ENCODE measurements at places on chromosomes 2 and 18. TPM values are rescaled to one million over a fixed set of nuclear protein-coding genes. Genes with fewer than 3 reads are reported as not detected.

DNA sequence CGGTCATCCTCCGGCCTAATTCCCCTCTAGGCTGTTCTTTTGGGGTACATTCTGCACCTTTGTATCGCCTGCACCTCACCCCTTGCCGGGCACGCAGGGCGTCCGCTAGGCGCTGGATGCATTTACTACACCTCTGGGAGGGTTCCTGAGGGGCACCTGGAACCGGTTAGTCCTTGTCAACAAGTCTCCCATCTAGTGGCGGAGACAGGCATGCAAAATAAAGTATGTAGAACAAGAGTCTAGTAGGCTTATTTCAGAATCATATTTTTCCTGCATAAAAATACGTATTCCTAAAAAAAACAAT lies 705 bp upstream of the TEX261 start:
- H3K4me3 ChIP-seq = peak overlapping the region; percentile 73
- peak; percentile 52 for DNase-seq

Gene CBLN2
- total RNA-seq = not detected

Gene IL18RAP
- not detected for total RNA-seq

Gene AQP12B
- total RNA-seq = not detected

GRCh38 chr2:74767618-74768017 lies 66.3 kb upstream of the HK2 start:
- DNase-seq = no peak
- peaks cover 4% of the 10 kb centered on the region for H3K4me1 ChIP-seq
- no peak overlapping the region for H3K4me3 ChIP-seq
- H3K27me3 ChIP-seq = no peaks in the 10 kb centered on the region
- H3K27ac ChIP-seq = no peak overlapping the region

DNA sequence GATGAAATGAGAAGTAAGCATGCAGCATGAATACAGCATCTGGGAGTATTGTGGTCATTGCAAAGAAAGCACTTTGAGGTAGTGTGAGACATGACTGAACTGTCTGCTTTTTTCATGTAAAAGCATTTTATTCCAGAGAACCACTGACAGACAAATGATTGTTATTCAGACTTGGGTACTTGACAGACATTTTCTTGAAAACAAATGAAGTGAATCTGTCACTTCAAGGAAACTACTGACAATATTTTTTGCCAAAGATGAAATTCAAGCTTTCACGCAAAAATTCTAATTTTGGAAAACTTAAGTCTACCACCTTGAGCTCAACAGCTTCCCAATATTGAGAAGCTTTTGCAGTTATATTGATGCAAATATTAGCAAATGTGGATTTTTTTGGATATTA lies 255.7 kb downstream of the ARL6IP6 start:
- no peaks in the 10 kb centered on the region for H3K4me1 ChIP-seq
- H3K36me3 ChIP-seq = peaks cover 25% of the 10 kb centered on the region
- no peak overlapping the region for H3K4me3 ChIP-seq
- no peak for DNase-seq
- no peak overlapping the region for H3K27ac ChIP-seq

DNA sequence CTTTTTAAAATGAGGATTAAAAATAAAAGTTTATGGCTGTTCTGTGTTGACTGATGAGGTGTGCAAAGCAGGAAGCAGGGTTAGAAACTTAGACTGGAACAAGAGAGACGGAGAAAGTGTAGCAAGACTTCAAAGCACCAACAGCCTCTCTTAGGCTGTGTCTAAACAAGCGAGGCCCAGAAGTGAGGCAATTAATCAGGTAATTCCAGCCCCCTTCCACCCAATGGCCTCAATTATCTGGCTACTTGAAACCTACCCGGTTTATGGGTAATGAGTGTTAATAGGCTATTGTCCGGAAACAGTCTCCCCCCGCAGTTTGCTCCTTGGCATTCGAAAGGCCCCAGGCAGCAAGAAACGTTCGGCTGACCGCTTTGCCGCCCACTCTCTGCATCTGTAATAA lies 171.7 kb upstream of the MYCN start:
- no peaks in the 10 kb centered on the region for H3K36me3 ChIP-seq
- no peaks in the 10 kb centered on the region for H3K27me3 ChIP-seq
- H3K27ac ChIP-seq = no peak overlapping the region

GRCh38 chr2:133843551-133843950 lies 275.3 kb upstream of the NCKAP5 start:
- H3K36me3 ChIP-seq = no peaks in the 10 kb centered on the region
- no peak overlapping the region for H3K4me3 ChIP-seq
- H3K27ac ChIP-seq = no peak overlapping the region
- no peaks in the 10 kb centered on the region for H3K4me1 ChIP-seq

DNA sequence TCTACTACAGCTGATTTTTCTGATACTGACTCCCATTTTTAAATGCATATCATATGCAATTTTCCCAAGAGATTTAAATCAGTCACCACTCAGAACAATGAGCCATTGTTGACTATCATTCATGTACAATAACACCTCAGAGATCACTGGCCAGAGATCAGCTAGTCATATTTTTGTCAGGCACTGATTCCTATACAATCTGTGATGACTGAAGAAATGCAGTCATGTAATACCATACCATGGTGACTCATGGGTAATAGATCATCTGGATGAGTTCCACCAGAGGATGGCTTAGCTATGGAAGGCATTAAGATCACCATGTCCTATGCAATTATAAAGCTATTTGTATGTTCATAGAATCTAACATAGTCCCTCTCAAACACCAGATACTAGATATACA lies 285.7 kb upstream of the DCC start:
- H3K4me1 ChIP-seq = no peaks in the 10 kb centered on the region
- H3K27me3 ChIP-seq = no peaks in the 10 kb centered on the region
- H3K27ac ChIP-seq = no peak overlapping the region
- DNase-seq = no peak

DNA sequence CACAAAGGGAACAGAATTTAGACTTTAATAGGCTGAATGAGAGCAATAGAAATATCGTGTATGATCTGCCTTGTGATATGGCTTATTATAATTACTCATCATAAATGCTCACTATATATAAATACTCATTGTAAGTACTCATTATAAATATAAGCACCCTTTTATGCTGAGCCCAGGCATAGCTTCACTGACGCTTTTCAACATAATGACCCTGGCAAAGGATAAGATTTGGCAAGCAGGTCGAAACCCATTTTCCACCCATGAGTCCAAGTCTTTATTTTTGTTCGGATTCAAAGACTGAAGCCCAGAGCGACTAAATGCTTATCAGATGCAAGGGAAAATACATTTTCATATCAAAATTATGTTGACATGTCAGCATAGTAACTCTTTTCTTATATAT lies 500.4 kb downstream of the SLC4A3 start:
- no peaks in the 10 kb centered on the region for H3K36me3 ChIP-seq
- H3K27ac ChIP-seq = no peak overlapping the region
- no peaks in the 10 kb centered on the region for H3K27me3 ChIP-seq
- H3K4me3 ChIP-seq = no peak overlapping the region
- DNase-seq = no peak

- no peak overlapping the region for H3K4me3 ChIP-seq
- H3K4me1 ChIP-seq = no peaks in the 10 kb centered on the region
- no peak overlapping the region for H3K27ac ChIP-seq
Measured at GRCh38 chr18:48724442-48724841, 185.6 kb downstream of the CTIF start.

- H3K27me3 ChIP-seq = no peaks in the 10 kb centered on the region
- H3K4me3 ChIP-seq = no peak overlapping the region
- no peaks in the 10 kb centered on the region for H3K4me1 ChIP-seq
- no peak overlapping the region for H3K27ac ChIP-seq
- no peak for DNase-seq
Measured at GRCh38 chr18:7941533-7941932, 374.4 kb downstream of the PTPRM start.

GRCh38 chr18:69953191-69953590 lies 5.5 kb upstream of the CD226 start:
- H3K27me3 ChIP-seq = no peaks in the 10 kb centered on the region
- no peak overlapping the region for H3K4me3 ChIP-seq
- H3K36me3 ChIP-seq = no peaks in the 10 kb centered on the region

Gene SCYGR1
- not detected for total RNA-seq

- no peak for DNase-seq
- no peaks in the 10 kb centered on the region for H3K4me1 ChIP-seq
- no peak overlapping the region for H3K27ac ChIP-seq
- H3K4me3 ChIP-seq = no peak overlapping the region
Measured at GRCh38 chr2:73970850-73971471, 13.7 kb upstream of the TET3 start.

DNA sequence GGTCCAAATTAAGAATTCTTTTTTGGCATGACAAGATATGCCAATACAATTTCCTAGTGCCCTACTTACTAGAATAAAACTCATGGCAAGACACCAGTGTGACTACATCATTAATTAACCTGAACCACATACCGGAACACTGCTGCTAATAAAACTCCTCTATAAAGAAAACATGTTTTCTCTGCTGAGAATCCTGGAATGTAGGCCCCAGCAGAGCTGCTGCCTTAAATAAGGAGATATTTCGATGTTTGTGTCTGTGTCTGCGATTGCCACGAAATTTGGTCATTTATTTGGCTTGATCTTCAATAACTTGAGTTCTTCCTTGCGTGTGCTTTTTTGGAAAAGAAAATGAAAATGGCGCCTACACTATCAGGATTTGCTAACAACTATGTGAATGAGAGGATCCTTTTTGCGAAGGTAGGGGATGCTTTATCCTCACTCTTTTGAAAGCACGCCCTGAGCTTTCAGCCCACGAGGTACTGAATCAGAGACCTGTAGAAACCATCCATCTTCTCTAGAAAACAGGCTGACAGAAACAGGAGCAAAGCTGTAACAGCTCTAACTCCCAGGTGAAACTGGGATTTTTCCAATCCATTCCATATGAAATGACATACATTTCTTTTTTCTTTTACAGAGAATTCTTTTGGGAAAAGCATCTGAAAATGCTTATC lies 27.0 kb downstream of the KLF7 start:
- H3K36me3 ChIP-seq = no peaks in the 10 kb centered on the region
- H3K4me1 ChIP-seq = peaks cover 20% of the 10 kb centered on the region
- DNase-seq = no peak
- no peak overlapping the region for H3K27ac ChIP-seq
- H3K4me3 ChIP-seq = no peak overlapping the region
- H3K27me3 ChIP-seq = no peaks in the 10 kb centered on the region

Gene MC5R
- not detected for total RNA-seq

GRCh38 chr2:206452242-206452641 lies 8.9 kb downstream of the ADAM23 start:
- H3K36me3 ChIP-seq = peaks cover 23% of the 10 kb centered on the region
- H3K27me3 ChIP-seq = no peaks in the 10 kb centered on the region
- no peak for DNase-seq
- H3K4me3 ChIP-seq = no peak overlapping the region
- H3K4me1 ChIP-seq = 0 out of 2 replicates have a peak, but pooled peaks cover 3% of the 10 kb centered on the region
- no peak overlapping the region for H3K27ac ChIP-seq
